ENCODE measurements at places on chromosomes 7 and 10.

- DNase-seq = no peak
Observed at GRCh38 chr10:54983255-54983654, 182.2 kb upstream of the PCDH15 start.

- DNase-seq = no peak
Observed at GRCh38 chr7:131537571-131537978, 18.9 kb downstream of the PODXL start.

GRCh38 chr10:49610458-49611165 lies 502 bp downstream of the SLC18A3 start:
- DNase-seq = no peak

DNA sequence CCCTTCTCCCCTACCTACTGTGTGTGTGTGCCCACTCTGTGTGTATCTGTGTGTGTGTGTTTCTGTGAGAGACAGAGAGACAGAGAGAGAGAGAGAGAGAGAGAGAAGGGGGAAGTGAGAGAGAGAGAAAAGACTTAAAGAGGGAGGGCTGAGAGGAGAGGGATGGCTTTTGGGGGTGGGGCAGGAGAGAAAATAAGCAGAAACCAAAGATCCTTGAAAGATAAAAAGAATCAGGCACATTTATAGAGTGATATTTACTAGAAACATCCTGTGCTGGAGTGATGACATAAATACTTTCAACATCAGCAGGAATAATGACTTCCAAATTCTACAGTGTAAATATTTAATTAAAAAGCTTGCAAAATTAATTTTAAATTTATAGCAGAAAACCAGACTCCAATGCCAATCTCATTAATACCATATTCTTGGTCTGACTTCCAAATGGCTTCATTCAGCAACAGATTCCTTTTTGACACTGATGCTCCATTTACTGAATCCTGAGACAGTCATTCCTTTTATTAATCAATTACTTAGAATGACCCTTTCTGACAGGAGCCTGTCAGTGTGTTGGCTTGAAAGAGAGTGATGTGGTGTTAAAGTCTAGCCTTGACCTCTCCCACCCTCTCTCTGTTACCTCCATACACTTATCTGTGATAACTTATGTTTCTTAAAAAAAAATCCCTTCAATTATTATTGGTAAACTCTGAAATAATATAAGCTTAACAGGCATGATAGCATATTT lies 41.7 kb upstream of the WNT2 start:
- no peak for DNase-seq

DNA sequence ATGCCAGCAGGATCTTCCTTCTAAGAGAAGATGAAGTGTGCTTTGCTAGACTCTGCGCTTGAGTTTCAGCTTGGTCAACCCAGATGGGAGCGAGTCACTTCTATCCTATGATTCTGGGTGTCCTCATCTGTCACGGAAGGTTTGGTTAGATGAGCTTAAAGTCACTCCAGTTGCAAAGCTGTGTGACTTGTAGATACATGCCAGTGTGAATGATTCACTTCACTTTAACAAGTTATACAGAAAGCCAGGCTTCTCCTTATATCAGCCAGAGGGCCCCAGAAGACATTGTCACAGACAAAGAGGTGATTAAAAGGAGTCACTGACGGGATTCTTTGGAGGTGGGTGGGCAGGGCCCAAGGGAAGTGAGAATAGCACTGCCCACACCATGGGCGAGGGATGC lies 122.6 kb upstream of the PFKP start:
- no peak for DNase-seq
